NCI-H526 (cell line): ENCODE measurements at places on chromosomes 2 and 18.

GRCh38 chr2:148021886-148022285, 995 bp downstream of the MBD5 start:
- peak; percentile 23 for DNase-seq

GRCh38 chr2:55224761-55225261, 7.3 kb downstream of the CLHC1 start:
- no peak for DNase-seq

DNA sequence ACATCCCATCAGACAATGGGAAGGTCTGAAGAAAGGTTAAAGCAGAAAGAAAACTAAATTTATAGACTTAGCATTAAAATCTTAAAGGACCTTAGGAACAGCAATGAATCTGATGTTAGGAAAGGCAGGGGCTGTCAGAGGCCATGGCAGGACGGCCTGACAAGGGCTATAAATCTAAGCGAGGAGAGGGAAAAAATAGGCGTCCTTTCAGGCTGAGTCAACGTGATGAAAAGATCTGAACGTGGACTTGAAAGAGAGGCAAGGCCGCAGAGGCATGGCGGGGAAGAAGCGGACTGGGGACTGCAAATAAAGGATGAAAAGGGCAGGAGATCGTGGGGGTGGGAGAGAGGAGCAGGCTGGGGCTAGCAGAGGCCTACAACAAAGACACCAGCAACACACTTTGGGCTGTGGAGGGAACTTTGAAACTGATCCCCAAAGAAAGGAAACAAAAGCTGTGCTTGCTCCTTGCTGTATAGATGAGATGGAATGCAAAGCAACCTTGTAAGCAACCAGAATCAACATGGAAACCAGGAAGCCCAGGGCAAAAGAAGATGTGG, 145.6 kb downstream of the NRP2 start:
- DNase-seq = no peak

- DNase-seq = no peak
Measured at GRCh38 chr2:240956171-240956934, 42.1 kb upstream of the SNED1 start.

DNA sequence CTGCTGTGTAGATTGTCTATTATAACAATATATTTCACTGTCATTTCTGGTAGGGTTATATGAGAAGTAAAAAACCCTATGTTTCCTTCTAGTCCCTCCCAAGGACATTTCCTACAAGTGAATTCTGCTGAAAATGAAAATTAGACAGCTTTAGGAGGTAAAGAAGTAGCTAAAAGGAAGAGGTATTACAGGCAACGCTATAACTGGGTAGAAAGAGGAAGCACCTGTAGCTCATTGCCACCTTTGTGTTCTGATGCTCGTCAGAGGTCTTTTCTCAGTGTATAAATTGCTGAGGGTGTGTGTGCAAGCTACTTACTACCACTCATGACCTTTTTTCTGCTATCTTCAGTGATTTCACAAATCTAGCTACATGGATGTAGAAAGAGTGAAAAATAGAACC, 1.4 kb downstream of the DNAJC10 start:
- no peak for DNase-seq

GRCh38 chr2:231966886-231967285, 5.4 kb downstream of the DIS3L2 start:
- DNase-seq = no peak

DNA sequence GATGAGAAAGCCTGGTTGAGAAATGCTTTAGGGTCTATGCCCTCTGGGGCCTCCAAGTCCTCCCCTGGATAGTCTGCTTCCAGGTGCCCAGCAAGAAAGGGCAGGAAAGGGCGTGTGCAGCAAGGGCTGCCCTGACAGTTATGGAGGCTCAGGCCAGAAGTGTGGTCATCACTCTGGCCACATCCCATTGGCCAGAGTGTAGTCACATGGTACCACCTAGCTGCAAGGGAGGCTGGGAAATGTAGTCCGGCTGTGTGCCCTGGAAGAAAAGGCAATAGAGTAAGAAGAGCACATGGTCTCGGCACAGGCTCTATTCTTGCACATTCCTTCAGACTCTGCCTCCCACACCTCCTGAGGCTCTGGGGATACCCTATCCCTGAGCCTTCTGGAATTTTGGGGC, 35.7 kb downstream of the ODC1 start:
- DNase-seq = no peak

DNA sequence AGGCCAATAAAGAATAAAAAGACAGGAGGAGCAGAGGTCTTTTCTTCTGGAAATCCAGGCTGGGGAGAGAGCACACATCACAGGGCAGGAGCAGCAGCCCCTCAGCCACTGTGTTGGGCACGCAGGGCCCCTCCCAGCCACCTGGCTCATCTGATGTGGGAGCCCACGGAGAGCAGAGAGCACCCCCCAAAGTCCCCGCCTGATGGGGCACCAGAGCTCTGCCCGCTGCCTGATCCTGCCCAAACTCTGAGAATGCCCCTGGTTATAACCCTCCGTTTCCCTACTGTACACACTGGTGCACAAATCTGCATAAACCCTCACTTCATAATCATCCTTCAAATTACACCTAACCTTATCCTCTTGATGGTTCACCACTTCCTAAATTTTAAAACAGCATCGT, 111.3 kb downstream of the HDAC4 start:
- DNase-seq = no peak
